Glutamatergic neuron (in vitro differentiated cells): ENCODE measurements at places on chromosomes 6 and 20. TPM values are rescaled to one million over a fixed set of nuclear protein-coding genes. Genes with fewer than 3 reads are reported as not detected.

Gene CYP24A1
- not detected for total RNA-seq

Gene KIF25
- not detected for total RNA-seq

Gene POU3F2
- 71.0 TPM for total RNA-seq

Gene IL17A
- total RNA-seq = not detected

Gene RREB1
- total RNA-seq = 3.4 TPM

Gene MAPK13
- 4.2 TPM for total RNA-seq

Gene NCOA3
- 24.6 TPM for total RNA-seq

Gene MEI4
- total RNA-seq = 0.86 TPM

Gene MUCL3
- not detected for total RNA-seq

Gene FRMD1
- not detected for total RNA-seq

Gene RGS17
- total RNA-seq = 11.5 TPM

Gene CALHM6
- not detected for total RNA-seq

Gene SNAP91
- 52.4 TPM for total RNA-seq

Gene SLC4A11
- 27.2 TPM for total RNA-seq

Gene TFAP2C
- total RNA-seq = 35.3 TPM
